ENCODE measurements at places on chromosomes 4 and X.

DNA sequence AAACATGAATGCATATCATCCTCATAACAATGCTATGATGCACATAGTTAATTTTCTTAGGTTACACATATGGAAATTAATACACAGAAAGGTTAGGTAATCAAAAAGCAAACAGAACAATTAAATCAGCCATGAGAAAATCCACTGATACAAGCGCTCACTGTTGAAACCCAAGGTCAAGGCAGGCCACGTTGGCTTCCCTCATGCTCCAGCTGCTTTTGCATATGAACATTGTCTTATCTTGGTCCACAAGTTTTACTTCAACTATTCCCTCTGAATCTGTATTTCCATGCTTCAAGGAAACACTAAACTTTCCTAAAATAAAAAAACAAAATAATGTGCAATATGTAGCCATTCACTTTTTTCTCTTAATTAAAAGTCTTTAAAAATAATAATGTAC lies 34.5 kb upstream of the PLA2G12A start:
- DNase-seq = no peak

DNA sequence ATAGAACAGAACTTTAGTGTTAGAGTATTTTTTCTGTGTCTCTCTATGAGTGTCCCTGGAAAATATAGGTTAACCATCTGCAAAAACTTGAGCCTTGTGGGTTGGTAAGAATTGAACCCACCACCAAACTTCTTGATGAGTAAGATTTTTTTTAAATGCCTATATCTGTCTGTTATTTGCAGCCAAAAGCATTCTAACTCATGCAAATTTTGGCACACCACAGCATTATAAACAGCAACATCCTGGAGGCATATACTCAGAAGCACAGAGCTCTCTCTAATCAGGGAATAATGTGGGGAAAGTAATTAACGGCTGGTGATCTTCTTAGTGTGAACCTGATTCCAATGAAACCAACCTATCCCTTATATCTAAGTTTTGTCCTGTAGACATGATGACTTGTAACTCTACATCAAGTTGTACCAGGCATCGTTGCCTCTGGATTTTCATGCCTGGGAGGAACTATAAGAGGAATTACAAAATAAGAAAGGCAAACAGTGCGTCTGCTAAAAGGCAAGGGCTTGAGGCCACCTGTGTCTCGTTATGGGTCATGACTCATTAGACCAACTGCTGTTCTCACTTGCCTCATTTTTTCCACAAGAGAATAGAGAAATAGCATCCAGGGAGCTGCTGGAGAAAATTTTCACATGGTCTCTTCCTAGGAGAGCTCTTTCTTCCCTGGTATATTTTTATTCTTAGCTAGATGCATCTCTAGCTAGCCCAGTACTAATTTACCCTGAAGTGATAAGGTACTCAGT lies 202.4 kb downstream of the CHIC2 start:
- DNase-seq = no peak

DNA sequence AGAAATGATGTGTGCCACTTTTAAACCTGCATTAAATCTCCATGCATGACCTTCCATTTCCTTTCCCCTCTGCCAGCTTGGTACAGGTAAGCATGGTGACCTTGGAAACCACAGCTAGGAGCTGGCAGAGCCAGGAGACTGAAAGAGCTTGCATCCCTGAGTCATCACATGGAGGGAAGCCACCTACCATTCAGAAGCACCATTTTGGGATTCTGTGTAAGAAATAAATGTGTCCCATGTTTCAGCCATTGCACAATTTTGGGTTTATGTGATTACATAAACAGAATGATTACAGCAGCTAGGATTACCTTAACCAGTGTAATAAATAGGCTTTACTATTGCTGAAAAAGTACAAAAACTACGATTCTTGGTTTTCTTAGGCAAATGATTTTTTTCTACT lies 17.3 kb upstream of the CCDC149 start:
- DNase-seq = no peak

GRCh38 chrX:152927858-152928760 lies 30.2 kb downstream of the ZNF185 start:
- DNase-seq = no peak

DNA sequence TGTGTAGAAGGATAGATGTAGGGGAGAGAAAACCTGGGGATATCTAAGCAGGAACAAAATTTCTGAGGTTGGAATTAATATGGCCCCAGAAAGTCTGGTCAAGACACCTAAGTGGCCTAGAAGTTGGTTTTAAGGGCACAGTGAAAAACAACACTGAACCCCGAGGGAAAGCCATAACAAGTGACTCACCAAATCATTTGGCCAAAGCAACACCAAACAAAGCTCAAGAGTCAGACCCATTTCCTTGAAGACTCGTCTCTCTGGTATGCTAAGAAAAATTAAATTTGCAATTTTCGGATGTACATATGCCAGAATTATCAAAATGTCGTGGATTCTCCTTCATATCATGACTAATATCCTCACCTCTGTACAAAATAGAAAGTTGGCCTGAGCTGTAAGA lies 162.9 kb downstream of the SMIM20 start:
- no peak for DNase-seq

DNA sequence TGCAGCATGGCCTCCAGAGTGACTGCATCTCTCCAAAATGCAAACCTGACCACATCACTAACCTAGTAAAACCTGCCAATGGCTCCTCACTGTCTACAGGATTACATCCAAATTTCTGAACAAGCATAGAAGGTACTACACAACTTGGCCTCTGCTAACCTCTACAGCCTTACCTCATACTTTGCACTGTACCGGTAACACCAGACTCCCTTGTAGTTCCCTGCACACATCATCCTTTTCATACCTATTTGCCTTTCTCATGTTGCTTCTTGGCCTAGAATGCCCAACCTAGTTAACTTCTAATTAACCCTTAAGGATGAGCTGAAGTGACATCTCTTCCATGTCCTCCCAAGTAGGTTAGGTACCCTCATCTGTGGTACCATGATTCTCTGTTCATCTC lies 33.4 kb upstream of the KCNE5 start:
- no peak for DNase-seq

DNA sequence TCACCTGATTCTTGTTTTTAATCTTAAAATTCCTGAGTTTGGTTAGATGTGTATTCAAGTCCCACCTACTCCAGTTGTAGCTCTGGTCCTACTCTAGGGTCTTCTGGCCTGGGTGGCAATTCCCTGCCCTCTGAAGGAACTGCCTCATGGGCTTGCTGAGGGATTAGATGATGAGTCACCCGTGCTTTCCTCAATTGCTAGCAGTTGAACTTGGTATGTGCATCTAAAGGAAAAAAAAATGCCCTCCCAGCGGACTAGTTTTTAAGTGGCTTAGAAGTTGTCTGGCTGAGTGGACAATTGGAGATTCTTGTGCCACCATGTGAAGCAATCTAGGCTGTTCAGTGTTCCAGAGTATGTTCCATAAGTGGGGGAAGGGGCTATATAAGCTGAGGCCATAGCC lies 127.0 kb downstream of the CCNG2 start:
- DNase-seq = no peak

Data from activated gamma-delta T cell (primary cell).